Progenitor cell of endocrine pancreas (in vitro differentiated cells): ENCODE measurements at places on chromosomes 1 and 21. TPM values are rescaled to one million over a fixed set of nuclear protein-coding genes. Genes with fewer than 3 reads are reported as not detected.

DNA sequence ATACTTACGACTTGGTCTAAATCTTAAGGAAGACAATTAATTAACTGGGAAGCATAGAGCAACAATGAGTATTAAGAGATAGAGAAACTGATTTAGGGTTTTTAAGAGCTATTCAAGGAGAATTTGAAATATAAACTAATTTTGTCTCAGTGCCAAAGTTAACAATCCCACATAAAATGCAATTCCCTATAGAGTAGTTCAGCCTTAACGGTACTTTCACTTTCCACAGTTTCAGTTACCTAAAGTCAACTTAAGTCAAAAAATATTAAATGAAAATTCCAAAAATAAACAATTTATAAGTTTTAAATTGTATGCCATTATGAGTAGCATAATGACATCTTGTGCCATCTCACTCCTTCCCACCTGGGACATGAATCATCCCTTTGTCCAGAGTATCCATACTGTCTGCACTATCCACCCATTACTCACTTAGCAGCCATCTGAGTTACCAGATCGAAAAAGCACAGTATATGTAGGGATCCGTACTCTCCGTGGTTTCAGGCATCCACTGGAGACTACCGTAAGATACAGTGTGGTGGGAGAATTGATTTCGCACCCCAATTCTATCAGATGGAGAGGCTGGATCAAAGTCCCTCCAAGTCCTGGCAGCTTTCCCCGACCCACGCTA is 4.8 kb upstream of the SARS1 start:
- no peaks in the 10 kb centered on the region for H3K36me3 ChIP-seq
- H3K4me1 ChIP-seq = peaks cover 2% of the 10 kb centered on the region
- H3K4me3 ChIP-seq = no peak overlapping the region
- no peak overlapping the region for H3K27ac ChIP-seq
- H3K27me3 ChIP-seq = peaks cover 3% of the 10 kb centered on the region
- DNase-seq = no peak

DNA sequence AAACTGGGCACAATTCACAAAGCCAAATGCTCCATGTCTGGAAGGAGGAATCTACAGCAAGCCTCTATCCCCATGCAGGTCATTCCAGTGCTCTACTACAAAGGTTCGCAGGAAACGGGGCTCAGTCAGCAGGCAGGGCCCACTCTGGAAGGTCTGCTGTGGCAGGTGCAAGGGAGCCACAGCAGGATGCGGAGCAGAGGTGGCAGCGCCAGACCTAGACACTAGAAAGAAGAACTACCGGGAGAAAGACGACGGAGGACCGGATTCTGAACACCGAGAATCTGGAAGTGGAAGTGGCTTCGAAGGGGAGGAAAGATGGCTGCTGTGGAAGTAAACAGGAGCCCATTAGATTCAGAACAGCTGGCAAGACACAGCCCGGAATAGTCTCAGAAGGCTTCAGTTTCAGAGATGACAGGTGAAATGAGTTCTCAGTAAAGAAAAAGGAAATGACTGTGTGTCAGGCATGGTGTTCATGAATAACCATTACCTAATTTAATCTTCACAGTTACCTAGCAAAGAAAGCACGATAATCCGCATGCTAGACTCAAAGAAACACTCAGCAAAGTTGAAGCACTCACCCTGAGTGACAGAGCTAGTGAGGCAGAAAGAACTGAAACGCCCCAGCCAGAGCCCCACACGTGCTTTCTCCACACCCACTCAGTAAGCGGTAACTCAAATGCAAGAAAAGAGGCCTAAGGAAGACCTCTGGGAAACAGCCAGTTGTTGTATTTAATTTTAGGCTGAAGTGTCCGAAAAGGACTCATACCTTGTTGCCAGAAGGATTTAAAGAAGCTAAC is 21.4 kb downstream of the SETD4 start:
- H3K4me3 ChIP-seq = no peak overlapping the region
- no peak overlapping the region for H3K27ac ChIP-seq
- peaks cover 38% of the 10 kb centered on the region for H3K36me3 ChIP-seq
- no peak for DNase-seq

- H3K36me3 ChIP-seq = no peaks in the 10 kb centered on the region
- no peaks in the 10 kb centered on the region for H3K27me3 ChIP-seq
- H3K4me3 ChIP-seq = no peak overlapping the region
- no peak for DNase-seq
- no peak overlapping the region for H3K27ac ChIP-seq
Measured at GRCh38 chr21:15935530-15935929, 205.7 kb downstream of the USP25 start.

DNA sequence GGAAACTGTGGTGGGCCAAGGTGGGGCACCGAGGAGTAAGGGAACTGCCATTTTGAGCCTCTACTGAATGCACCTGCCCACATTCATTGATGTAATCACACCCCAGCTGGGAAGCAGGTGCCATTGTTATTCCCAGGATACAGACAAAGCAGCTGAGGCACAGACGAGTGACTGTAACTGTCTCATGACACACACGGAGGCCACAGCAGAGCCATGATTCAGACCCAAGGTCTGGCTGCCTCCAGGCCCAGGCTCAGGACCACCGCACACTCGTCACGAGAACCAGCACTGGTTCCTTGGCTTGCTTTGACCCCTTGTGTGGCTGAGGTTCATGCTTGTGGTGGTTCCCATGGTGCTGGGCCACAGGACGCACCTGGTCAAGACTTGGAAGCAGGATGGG is 45.6 kb upstream of the CLIC4 start:
- no peak for DNase-seq
- H3K36me3 ChIP-seq = no peaks in the 10 kb centered on the region
- H3K27ac ChIP-seq = no peak overlapping the region
- no peaks in the 10 kb centered on the region for H3K4me1 ChIP-seq
- H3K27me3 ChIP-seq = no peaks in the 10 kb centered on the region

DNA sequence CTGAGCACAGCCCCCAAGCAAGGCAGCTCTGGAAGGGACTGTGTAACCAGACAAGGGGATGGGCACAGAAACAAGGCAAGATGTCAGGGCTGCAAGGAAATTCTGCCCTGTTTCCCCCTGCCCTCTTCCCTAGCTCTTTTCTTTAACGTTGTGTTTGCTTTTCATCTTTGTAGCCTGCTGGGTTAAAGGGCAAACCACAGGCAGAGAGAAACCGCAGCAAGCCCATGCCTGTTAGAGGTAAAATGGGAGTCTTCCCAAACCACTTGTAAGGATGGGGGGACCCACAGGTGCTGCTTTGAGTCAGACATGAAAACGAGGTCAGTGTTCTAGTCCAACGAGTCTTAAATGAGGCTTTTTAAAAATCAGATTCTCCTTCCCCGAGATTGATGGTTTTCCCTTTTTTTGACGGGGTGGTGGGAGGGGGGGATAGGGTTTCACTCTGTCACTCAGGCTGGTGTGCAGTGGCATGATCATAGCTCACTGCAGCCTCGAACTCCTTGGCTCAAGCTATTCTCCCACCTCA is 13.3 kb downstream of the TGFBR3 start:
- H3K4me1 ChIP-seq = peaks cover 4% of the 10 kb centered on the region
- H3K27me3 ChIP-seq = peaks cover 9% of the 10 kb centered on the region
- H3K27ac ChIP-seq = peak overlapping the region; percentile 76
- no peak overlapping the region for H3K4me3 ChIP-seq

GRCh38 chr1:56123421-56123820 is 455.9 kb downstream of the PLPP3 start:
- no peak overlapping the region for H3K4me3 ChIP-seq
- no peak overlapping the region for H3K27ac ChIP-seq
- no peak for DNase-seq

GRCh38 chr1:27351541-27352107 is 9.8 kb downstream of the SYTL1 start:
- H3K36me3 ChIP-seq = no peaks in the 10 kb centered on the region
- no peaks in the 10 kb centered on the region for H3K4me1 ChIP-seq
- no peak for DNase-seq

DNA sequence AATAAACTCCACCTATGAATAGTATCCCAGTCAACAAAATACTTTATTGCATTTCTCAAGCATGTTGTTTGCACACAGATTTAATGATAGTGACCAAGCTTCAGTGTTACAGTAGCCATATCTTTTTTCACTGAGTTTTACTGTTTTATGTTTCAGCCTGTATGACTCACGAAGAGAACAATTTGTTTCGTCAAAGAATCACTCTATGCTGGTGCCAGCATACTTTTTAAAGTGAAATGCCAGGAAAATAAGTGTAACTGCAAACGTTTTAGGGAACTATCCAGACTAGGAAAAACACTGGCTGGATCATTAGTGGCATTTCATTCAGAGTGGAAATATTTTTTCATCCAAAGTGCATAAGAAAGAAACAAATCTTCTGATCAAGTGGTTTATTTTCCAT is 210.8 kb downstream of the COL11A1 start:
- DNase-seq = no peak
- no peaks in the 10 kb centered on the region for H3K27me3 ChIP-seq
- no peaks in the 10 kb centered on the region for H3K4me1 ChIP-seq
- H3K36me3 ChIP-seq = no peaks in the 10 kb centered on the region
- no peak overlapping the region for H3K27ac ChIP-seq
- no peak overlapping the region for H3K4me3 ChIP-seq

- H3K4me3 ChIP-seq = peak overlapping the region; percentile 91
- H3K4me1 ChIP-seq = peaks cover 17% of the 10 kb centered on the region
- peaks cover 20% of the 10 kb centered on the region for H3K27me3 ChIP-seq
- DNase-seq = no peak
Measured at GRCh38 chr1:89633800-89634625, 1.1 kb downstream of the LRRC8C start.

DNA sequence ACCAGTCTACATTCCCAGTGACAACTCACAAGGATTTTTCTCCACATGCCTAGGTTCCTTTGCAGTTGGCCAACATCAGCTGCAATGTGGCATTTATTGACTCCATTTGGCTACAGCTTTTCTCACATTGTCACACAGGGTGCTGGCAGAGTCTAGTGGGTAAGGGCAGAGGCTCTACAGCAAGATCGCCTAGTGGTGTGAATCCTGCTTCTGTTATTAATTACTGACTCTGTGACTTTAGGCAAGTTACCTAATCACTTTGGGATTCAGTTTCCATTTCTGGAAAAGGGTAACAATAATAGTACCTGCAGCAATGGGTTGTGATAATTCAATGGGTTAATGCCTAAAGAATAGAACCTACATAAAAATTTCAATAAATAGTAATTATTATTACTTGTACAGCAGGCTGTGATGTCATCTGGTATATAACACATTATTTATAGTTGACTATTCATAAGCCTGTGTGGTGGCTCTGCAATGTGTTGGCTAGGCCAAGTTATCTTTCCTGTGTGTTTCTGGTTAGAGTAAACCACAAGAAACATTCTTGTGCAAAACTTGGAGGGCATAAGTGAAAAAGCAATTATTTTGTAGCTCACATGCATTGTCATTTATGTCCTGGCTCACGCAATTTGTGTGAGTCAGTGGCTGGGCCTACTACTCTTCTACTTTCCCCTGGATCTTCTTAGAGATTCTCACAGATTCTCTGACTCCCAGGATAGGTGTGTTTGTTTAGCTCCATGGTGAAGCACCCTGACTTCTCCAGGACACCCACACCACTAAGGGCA is 59.5 kb downstream of the PTGS2 start:
- no peak overlapping the region for H3K4me3 ChIP-seq
- DNase-seq = no peak
- H3K27me3 ChIP-seq = no peaks in the 10 kb centered on the region
- no peaks in the 10 kb centered on the region for H3K36me3 ChIP-seq
- no peak overlapping the region for H3K27ac ChIP-seq

GRCh38 chr1:232617237-232617636 is 12.7 kb downstream of the SIPA1L2 start:
- H3K4me3 ChIP-seq = no peak overlapping the region
- no peak overlapping the region for H3K27ac ChIP-seq
- no peaks in the 10 kb centered on the region for H3K27me3 ChIP-seq
- peaks cover 9% of the 10 kb centered on the region for H3K36me3 ChIP-seq

DNA sequence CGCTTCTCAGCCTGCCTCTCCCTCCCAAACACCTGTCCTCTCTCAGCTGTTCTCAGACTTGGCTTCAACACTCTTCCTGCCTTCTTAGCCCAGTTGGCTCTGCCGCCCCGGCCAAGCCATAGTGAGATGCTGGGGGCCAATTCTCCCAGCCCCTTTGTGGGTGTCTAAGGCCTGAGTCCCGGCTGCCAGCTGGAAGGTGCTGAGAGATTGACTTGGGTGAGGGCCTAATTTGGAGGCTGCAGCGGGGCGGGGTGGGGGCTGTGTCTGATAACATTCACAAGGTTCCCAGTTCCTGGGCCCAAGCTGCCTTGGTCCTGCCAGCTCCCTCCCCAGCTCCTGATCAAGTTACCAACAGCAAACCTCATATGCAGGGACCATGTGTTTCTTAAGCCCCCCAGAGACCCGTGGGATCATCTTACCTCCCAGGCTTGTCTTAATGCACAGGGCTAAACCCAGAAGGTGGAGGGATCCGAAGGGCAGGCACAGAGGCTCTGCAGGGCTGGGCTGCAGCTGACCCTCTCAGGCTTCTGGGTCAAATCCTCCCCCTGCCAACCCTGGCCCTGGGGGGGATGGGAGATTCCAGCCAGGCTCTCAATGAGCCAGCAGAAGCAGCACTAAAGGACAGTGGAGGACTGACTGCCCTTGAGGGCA is 9.8 kb downstream of the INKA2 start:
- DNase-seq = peak; percentile 7
- peaks cover 10% of the 10 kb centered on the region for H3K4me1 ChIP-seq
- no peaks in the 10 kb centered on the region for H3K36me3 ChIP-seq
- H3K27me3 ChIP-seq = peaks cover 11% of the 10 kb centered on the region
- no peak overlapping the region for H3K4me3 ChIP-seq

- DNase-seq = no peak
- H3K27ac ChIP-seq = no peak overlapping the region
- no peaks in the 10 kb centered on the region for H3K4me1 ChIP-seq
- H3K27me3 ChIP-seq = no peaks in the 10 kb centered on the region
- no peaks in the 10 kb centered on the region for H3K36me3 ChIP-seq
- no peak overlapping the region for H3K4me3 ChIP-seq
Measured at GRCh38 chr1:2971101-2971501, 50.2 kb upstream of the ACTRT2 start.

DNA sequence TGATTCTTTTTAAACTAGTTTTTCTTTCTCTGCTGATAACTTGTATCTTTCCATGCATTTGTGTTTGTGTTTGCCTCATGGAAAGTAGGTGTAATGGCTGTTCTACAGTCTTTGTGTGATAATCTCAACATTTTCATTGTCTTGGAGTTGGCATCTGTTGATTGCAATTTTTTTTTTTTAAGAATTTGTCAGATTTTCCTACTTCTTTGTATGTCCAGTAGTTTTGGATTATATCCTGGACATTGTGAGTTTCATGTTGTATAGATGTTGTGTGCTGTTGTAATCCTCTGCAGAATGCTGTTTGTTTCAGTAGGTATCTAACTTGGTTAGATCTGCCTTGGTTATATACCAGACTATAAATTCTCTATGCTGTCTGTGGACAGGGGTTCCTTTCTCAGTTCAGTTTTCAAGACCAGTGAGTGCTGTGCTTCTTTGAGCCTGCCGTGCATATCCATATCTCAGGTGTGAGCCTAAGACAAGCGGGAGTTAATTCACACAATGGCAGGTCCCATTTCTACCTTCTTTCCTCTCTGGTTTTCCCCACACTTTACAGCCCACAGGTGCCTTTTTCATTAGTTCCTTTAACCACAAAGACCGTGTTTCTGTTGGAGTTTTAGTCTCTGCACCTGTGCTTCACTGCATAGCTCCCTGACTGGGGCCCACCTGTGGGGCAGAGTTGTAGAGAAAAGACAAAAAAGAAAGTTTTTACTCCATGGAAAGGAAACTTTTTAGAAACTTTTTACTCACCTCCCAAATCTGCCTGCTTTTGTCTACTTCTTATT is 69.9 kb downstream of the ITSN1 start:
- H3K36me3 ChIP-seq = peaks cover 27% of the 10 kb centered on the region
- no peaks in the 10 kb centered on the region for H3K27me3 ChIP-seq
- DNase-seq = no peak
- H3K27ac ChIP-seq = peak overlapping the region; percentile 86

The SPRR2A gene
- not detected in 2 replicates for total RNA-seq

The HSPB7 gene
- not detected in 2 replicates for total RNA-seq

The TMEM269 gene
- total RNA-seq = 0.42 and 0.48 TPM in 2 replicates

The PHACTR4 gene
- 74.6 and 80.6 TPM in 2 replicates for total RNA-seq

The F5 gene
- 1.7 and 2.9 TPM in 2 replicates for total RNA-seq
